ENCODE measurements at places on chromosomes 12 and 14.

DNA sequence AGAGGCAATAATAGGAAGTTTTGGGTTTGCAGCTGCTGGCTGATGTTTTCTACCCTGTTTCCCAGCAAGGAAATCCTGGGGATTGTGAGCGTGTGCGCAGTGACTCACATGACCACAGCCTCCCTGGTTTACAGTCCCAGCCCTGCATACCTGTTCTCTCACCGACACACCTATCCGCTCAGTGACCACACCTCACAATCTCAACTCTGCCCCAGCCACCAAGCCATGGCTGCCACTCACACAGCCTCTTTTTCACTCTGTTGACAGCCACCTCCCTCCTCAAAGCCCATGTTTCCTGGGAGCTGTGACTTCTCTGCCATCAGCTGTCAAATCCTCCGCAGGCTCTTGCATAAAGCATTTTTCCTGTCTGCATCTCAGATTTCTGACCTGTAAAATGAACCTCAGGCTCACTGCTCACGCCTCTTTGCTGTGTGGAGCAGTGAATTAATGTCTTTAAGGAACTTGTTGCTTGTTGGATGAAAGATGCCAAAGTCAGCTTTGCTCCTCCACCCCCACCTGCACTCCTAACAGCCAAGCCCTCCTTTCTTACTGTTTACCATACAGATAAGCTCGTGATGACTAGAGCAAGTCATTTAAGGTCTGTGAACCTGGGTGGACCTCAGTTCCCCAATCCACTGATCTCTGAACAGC is 43.5 kb downstream of the B4GALNT3 start:
- DNase-seq: no peak

- no peak for DNase-seq
Observed at GRCh38 chr12:20628226-20628787, 66.8 kb upstream of the SLCO1C1 start.

DNA sequence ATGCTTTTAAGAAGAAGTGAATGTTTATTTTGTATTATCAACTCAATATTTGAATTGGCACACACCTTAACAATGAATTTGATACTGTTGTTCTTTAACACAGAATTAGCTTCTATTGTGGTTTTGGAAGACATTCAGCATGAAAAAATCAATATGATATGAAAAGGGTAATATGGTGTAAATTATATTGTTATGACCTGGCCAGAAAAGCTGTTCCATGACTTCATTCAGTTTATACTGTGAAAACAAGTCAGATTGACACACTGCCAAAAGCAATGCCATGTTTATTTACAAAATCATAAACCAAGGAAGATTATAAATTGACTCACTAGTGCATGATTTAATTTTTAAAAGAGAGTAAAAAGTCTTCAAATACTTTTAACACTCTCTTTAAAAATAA is 851.4 kb upstream of the SEL1L start:
- DNase-seq: no peak

- DNase-seq: no peak
Observed at GRCh38 chr14:53295985-53296582, 143.0 kb upstream of the DDHD1 start.

DNA sequence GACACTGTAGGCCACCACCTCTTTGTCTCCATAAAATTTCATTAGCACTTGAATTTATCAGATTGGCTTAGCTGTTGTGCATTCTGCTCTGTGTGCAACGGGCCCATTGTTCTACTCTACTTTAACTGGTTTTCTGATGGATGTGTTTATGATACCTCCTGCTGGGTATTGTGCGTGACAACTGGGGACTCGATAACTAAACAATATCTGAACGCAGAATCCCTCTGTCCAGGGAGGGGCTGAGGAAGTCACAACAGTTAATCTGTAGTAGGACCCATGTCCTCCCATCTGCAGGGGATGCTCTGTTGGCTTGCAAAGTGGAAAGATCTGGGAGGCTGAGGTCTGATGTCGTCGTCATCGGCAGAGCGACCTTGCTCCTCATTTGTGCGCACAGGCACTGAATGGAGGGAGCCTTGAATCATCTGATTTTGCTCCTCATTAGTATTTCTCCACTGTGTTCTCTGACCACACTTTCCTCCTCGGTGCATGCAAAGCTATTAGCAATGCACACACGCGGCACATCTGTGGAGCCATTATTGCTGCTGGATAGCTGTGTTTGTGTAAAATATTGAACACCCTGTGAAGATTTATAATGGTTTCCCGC is 422.5 kb downstream of the NRXN3 start:
- DNase-seq: no peak

DNA sequence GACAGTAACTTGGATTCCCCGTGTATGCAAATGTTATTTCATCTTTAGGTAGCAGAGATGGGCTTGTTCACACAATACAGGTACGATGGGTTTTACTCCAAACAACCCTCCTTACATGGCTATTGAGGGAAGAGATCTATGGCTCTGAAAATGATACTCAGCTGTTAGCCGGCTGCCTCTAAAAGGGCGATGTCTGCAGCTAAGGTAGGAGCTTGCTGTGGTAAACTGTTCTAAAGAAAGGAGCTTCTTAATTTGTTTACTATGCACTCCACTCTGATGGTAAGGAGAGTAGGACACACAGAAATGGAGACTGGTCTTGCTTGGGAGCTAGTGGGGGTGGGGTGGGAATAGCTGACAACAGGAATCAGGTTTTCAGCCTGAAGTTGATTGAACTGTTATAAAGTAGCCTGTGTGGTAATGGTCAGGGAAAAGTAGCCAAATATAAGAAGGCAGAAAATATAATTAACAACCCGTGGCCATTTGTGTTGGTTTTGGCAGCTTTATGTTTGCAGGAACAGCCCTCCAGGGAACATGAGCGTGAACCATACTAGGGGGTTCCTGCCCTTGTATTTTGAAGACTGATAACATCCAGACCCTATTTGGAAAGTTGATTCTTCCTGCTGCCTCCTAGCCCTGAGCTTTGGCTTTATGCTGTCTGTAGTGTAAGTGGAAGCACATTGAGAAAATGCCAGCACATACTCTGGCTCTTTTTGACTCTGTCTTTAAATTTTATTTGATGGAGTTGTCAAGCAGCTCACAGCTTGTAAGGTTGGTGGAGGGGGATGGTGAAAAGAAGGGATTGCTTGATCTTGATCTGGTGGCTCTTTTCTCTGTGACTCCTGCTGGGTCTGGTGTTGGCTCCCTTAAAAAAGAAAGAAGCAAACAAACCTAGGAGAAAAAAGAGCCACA is 929.8 kb downstream of the DIO2 start:
- DNase-seq: no peak

DNA sequence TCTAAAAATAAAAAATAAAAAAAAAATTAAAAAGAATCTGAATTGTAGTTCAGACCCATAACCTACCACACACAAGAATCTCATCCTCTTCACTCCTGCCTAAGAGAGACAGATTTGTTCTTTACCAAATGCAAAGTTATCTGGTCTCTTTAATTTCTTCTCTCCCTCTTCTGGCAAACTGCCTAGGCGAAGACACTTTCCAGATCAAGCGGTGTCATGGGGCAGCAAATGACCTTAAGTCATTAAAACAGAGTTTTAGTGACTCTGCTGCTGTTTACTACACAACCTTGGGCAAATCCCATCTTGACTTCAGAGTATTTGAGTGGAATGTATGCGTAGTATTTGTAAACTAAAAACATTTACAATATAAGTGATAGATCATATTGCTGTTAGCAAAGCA is 60.9 kb upstream of the NID2 start:
- no peak for DNase-seq

DNA sequence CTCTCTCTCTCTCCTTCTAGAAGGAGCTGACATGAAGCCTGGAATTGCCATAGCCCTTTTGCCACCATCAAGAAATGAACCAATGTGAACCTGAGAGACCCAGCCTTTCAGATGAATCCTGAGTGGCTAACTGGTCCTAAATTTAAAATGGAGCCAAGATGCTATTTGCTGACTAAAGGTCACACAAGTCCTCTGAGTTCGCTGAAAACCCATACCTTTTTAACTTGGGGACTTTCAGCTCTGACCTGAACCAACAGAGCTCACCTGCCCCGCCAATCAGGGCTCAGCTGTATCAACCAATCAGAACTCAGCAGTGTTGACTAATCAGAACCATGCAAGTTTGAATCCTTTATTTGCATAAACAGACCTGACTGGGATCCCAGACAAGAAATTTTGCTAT is 70.3 kb upstream of the MDM1 start:
- no peak for DNase-seq

GRCh38 chr12:69906411-69907216 is 81.6 kb downstream of the MYRFL start:
- no peak for DNase-seq

- DNase-seq: no peak
Observed at GRCh38 chr14:95431199-95432143, 85.0 kb downstream of the SYNE3 start.

GRCh38 chr14:93939304-93940229 is 12.4 kb downstream of the FAM181A start:
- DNase-seq: peak; percentile 15

GRCh38 chr12:67705394-67706370 is 57.1 kb downstream of the DYRK2 start:
- peak; percentile 32 for DNase-seq

DNA sequence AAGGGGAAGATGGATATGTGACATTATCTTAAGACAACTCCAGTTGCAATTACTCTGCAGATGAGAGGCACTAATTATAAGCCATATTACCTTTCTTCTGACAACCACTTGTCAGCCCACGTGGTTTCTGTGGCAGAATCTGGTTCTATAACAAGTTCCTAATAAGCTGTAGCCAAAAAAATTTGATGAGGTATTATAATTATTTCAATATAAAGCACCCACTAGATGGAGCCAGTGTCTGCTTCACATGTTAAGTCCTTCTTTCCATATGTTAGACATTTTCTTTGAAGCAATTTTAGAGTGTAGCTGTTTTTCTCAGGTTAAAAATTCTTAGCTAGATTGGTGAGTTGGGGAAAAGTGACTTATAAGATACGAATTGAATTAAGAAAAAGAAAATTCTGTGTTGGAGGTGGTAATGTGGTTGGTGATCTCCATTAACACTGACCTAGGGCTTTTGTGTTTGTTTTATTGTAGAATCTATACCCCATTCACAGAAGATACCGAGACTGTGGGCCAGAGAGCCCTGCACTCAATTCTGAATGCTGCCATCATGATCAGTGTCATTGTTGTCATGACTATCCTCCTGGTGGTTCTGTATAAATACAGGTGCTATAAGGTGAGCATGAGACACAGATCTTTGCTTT is 36.9 kb downstream of the PSEN1 start:
- DNase-seq: peak; percentile 31

DNA sequence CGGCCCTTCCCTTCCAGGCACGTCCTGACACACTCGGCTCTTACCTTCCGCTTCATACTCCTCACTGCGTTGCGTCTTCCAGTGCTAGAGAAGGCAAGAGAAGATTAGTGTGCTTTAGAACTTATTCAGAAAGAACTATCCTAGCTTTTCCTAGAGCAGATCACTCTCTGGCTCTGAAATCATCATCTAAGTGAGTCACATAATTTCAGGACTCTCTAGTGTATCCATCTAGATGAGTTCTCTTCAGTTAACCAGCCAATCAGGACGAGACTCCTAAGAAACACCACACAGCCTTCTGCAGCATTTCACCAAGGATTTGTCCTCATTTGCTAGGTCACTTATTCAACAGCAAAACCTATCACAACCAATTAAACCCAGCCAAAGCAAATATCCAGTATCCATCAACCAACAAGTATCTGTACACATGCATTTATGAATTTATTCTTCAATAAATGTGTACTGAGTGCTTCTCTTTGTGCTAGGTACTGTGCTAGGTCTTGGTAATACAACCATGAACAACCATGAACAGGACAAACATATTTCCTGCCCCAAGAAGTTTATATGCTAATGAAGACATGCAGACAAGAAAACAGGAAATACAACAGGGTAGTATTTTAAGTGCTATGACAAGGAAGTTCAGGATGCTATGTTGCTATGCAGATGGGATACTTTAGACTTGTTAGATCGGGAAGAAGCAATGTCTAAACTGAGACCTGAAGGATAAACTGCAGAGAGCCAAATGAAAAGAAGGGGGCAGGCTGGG is 52.1 kb downstream of the NIN start:
- DNase-seq: no peak

DNA sequence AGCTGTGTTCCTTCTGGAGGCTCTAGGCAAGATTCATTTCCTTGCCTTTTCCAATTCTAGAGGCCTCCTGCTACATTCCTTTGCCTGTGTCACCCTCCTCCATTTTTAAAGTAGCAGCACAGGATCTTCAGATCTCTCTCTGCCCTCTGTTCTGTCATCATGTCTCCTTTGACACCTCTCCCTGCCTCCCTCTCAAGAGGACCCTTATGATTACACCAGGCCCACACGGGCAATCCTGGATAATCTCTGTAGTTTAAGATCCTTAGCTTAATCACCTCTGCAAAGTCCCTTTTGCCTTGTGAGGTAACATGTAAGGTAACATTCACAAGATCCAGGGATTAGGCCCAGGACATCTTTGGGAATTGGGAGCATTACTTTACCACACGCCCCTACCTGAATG is 155.2 kb downstream of the SYNE2 start:
- DNase-seq: no peak

All from AG09319 (cell line).